ENCODE measurements at places on chromosomes 4 and X. TPM values are rescaled to one million over a fixed set of nuclear protein-coding genes. Genes with fewer than 3 reads are reported as not detected.
A peak's percentile ranks its signal among the peaks of the same experiment; 100 is the strongest.

The DDX60 gene
- polyA plus RNA-seq, result 18.9 TPM

The CYBB gene
- polyA plus RNA-seq, result 7.6 TPM

The TEC gene
- polyA plus RNA-seq, result 4.2 TPM

The ARR3 gene
- 0.02 TPM for polyA plus RNA-seq

The PAGE1 gene
- not detected for polyA plus RNA-seq

The MXRA5 gene
- 2.1 TPM for polyA plus RNA-seq

The HMGN5 gene
- polyA plus RNA-seq, result 8.2 TPM

The MAP3K15 gene
- polyA plus RNA-seq, result 0.52 TPM

DNA sequence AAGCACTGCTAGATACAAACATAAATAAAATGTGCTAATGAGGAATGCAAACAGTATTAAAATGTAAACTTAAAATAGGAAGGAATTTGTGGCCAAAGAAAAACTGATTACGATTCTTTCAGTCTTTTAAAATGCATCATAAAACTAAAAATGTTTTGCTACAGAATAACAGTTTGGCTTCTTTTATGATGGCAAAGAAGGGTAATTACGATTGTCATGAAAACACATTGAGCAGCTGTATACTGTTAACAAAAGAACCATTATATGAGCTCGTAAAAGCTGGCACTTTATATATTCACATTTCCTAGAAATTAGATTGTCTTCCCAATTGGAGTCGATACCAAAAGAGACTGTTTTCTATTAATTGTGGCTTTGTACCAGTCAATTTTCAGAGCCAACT, 290.4 kb downstream of the NR3C2 start:
- DNase-seq, result no peak

GRCh38 chr4:40682290-40683101, 52.8 kb upstream of the RBM47 start:
- no peak for DNase-seq

DNA sequence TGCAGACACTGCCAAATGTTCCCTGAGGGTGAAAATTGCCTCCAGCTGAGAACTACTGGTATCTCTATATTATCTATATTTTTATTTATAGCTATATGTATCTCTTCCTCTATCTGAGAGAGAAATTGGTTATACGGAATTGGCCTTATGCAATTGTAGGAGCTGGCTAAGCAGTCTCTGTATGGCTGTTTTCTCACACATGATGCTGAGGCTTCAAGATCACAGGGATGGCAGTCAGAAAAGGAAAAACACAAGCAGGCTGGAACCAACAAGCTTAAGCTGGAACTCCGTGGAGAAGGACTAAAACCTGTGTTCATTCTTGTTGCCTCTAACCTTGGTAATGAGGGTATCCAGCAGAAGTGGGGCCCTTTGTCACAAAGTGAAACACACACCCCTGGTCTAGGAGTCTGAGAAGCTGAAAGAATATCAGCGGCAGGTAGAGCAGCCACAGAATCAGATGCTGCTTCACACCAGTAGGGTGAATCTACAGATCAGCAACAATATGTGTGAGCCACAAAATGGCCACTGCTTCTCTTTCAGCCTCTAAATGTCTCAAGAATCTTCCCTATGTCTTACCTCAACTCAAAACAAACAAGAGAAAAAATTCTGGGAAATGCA, 166.5 kb upstream of the PPP1R2C start:
- peak; percentile 46 for DNase-seq

- no peak for DNase-seq
Observed at GRCh38 chr4:181307824-181308223, 935.4 kb upstream of the TENM3 start.

DNA sequence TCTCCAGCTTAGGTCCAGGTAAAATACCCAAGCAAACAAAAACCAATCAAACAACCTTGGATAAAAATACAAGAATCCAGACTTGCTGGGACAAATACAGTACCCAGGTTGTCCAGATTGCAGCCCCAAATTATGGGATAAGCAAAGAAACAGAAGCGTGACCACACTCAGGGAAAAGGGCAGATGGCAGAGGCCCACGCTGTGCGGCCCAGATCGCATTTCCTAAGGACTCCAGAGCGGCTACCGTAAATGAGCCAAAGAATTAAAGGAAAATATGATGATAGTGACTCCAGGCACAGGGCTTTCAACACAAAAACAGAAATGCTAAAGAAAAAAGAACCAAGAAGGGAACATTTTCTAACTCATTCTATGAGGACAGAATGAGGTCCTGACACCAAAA, 50.3 kb downstream of the FGFRL1 start:
- no peak for DNase-seq

GRCh38 chr4:82629238-82630000, 67.6 kb upstream of the TMEM150C start:
- no peak for DNase-seq

DNA sequence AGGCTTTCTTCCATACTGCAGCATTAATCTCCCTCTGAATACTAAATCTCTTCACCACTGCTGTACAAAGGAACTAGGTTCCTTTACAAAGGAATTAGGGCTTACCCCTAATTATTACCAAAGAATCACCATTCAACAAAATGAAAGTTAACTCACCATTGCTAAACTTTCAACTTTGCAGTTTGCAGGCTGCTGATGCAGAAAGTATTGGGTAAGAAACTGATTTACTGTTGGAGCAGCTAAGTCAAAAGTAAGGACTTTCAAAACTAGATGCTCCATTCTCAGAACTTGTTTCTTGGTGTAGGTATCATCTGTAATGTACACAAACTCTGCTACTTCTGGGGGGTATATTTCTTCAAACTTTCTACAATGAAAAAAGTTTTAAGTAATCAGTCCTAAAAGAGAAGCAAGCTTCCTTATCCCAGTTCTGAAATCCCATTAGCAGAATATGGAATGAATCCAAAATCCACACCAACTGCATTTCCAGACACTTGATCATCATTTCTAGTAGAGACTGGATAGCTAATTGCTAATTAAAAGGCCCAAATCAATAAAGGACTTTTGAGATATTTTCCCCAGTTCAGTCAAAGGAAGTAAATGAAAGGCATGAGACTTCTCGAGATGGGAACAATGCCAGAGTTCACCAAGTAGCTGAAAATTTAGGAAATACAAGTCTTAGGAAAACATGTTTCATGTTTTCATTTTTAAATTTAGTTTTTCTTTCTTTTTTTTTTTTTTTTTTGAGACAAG, 4.3 kb downstream of the CCNA2 start:
- DNase-seq, result no peak

DNA sequence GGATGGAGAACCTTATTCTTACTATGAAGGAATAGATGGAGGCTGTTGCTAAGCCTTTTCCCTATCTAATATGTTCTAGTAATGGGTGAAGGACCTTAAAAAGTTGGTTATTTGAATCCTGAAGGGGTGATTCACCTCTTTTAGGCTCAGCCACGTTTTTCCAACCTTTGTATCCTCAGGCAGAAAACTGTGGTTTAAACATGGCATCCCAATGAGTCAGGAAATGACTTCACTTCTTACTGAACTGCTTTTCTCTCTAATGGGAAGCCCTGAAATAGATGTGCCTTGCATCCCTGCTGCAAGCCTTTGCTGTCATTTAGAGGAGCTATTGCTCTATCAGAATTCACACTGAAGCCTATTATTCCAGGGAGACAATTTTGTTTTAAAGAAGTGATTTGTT, 191.0 kb upstream of the ARX start:
- DNase-seq, result no peak

DNA sequence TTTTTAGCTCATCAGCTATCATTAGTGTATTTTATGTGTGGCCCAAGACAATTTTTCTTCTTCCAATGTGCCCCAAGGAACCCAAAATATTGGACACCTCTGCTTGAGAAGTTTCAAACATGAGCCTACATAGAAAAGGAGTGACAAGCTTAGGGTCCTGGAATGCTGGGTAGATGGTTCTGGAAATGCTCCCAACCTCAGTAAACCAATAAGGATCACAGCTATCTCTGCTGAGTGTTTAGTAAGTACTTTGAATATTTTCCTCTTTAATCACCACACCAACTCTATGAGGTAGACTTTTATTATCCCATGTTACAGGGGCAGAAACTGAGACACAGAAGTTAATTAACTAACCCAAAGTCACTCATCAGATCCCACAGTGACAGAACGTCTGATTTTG, 164.9 kb upstream of the KLF3 start:
- no peak for DNase-seq

- peak; percentile 34 for DNase-seq
Observed at GRCh38 chrX:76427560-76428242, at the start of gene MAGEE1. Gene MAGEE1 (plus strand): TSS chrX:76427710. CDS start chrX:76427931, 221 bp downstream.

GRCh38 chr4:64889906-64890610, 480.8 kb upstream of the TECRL start:
- no peak for DNase-seq

- no peak for DNase-seq
Observed at GRCh38 chr4:37737466-37737865, 51.3 kb upstream of the RELL1 start.

- DNase-seq, result no peak
Observed at GRCh38 chr4:38921151-38921550, 53.5 kb downstream of the FAM114A1 start.

DNA sequence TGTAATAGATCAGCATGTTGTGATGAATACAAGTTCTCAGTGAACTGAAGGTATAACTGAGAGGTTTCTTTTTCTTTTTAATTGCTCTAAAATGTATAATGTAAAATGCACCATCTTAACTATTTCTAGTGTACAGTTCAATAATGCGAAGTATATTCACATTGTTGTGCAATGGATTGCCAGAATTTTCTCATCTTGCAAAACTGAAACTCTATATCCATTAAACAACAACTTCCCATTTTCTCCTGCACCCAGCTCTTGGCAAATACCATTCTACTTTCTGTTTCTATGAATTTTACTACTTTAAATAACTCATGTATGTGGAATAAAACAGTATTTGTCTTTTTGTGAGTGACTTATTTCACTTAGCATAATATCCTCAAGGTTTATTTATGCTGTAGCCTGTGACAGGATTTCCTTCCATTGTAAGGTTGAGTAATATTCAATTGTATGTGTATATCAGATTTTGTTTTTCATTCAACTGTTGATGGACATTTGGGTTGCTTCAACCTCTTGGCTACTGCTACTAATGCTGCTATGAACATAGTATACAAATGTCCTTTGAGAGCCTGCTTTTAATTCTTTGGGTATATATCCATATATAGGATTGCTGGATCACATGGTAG, 53.5 kb upstream of the NPFFR2 start:
- no peak for DNase-seq

- DNase-seq, result peak; percentile 34
Observed at GRCh38 chrX:20432746-20433387, 166.2 kb upstream of the RPS6KA3 start.

DNA sequence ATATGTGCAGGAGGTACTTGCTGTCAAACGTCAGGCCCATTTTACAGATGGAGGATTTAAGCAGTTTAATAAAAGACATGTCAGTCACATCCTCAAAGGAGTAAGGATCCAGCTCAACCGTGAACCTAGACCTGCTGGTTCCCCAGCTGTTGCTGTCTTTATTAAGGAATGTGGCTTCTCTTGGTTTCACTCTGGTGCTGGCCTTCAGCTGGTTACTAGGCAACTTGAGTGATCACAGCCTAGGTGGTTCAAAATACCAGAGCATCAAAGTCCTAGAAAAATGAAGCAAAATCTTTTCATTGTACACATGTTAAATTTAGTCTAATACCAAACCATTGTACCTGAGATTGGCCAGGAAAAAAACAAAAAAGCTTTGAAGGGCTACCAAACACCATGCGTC, 32.7 kb upstream of the GLRA2 start:
- no peak for DNase-seq

DNA sequence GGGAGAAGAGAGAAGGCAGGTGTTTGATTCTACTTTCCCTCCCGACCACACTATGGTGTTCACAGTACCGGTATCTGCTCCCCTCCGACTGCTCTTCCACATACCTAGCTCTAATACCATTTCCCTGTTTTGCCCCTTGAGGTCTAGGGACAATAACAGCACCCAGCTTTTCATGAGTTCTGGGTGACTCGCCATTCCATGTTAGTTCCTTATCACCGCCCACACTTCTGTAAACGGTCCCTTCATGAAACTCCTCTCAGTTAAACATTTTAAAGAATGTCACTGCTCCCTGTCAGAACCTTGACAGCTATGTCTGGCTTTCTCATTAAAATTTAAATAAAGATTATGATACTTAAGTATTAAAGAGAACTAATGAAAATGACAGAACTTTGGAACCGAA, 136.7 kb downstream of the ADAMTS3 start:
- DNase-seq, result no peak

GRCh38 chrX:8907688-8908087, 106.5 kb upstream of the FAM9A start:
- DNase-seq, result no peak

DNA sequence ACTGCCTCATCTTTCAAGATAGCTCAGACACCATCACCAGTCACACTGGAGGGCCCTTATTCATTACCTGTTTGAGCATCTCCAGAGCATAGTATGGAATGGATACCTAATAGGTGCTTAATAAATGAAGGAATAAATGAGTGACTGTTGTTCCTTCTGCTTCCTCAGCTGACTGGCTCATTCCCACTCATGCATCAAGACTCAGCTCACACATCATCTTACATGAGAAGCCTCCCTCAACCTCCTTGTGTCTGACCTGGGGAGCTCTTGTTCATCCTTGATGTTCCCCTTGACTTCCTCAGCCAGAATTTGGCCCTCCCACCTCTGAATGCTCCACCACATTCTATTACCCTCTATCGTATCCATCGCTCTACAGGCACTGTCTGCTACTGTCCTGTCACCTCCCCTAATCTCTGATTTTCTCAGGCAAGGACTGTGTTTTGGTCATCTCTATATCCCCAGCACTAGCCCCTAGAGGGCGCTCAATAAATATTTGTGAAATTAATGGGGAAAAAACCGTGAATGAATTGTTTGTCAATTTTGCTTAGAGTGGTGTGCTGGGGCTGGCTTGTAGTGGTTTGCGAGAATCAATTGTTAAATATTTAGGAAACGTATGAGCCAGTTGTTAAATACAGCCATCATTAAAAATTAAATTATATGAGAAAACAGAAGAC, 88.3 kb downstream of the NHSL2 start:
- DNase-seq, result no peak

- DNase-seq, result no peak
Observed at GRCh38 chr4:1210241-1210841, 38.0 kb upstream of the SPON2 start.

GRCh38 chr4:53465281-53465680, 87.8 kb downstream of the FIP1L1 start:
- no peak for DNase-seq

DNA sequence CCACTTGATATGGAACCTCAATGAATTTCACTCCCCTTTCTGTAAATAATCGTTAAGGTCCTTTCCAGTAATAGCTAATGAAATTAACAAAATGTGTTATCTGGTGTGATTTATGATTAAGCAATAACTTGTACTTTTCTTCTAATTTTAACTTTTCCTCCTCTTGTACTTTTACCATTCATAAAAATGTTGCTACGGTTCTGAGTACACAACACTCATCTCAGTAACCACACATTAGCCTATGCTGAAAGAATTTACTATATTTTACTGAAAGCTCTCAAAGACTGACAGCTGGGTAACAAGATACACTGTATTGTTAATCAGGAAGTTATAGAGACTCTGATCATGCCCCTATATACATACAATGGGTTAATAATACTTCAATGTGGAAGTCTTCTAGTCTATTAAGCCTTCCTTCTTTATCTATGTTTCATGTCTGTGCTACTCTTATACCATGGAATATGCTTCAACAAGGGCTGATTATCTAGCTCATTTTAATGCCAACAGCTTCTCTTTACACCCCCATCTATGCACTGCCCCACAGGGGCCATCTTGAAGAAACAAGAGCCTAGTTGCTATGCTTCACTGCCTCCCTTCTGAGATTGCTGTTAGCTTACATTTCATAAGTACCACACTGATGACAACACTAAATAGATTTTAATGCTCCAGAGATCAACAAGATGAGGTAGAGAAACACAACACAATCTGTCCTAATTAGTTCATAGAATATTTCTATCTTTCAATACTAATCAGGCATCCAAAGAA, 39.1 kb downstream of the LAMP2 start:
- DNase-seq, result no peak

- no peak for DNase-seq
Observed at GRCh38 chr4:177607111-177607573, 164.9 kb upstream of the AGA start.
